ENCODE measurements at places on chromosomes 16 and 17.

- DNase-seq, result no peak
Observed at GRCh38 chr17:17958982-17959381, 13.2 kb downstream of the TOM1L2 start.

- no peak for DNase-seq
Observed at GRCh38 chr16:11354407-11354732, 9.1 kb downstream of the RMI2 start.

GRCh38 chr17:67602974-67603373 lies 114.8 kb upstream of the NOL11 start:
- DNase-seq, result no peak

GRCh38 chr17:17494499-17494869 lies 1.7 kb downstream of the RASD1 start:
- DNase-seq, result no peak

- no peak for DNase-seq
Observed at GRCh38 chr16:30131869-30132475, 9.0 kb upstream of the MAPK3 start.

DNA sequence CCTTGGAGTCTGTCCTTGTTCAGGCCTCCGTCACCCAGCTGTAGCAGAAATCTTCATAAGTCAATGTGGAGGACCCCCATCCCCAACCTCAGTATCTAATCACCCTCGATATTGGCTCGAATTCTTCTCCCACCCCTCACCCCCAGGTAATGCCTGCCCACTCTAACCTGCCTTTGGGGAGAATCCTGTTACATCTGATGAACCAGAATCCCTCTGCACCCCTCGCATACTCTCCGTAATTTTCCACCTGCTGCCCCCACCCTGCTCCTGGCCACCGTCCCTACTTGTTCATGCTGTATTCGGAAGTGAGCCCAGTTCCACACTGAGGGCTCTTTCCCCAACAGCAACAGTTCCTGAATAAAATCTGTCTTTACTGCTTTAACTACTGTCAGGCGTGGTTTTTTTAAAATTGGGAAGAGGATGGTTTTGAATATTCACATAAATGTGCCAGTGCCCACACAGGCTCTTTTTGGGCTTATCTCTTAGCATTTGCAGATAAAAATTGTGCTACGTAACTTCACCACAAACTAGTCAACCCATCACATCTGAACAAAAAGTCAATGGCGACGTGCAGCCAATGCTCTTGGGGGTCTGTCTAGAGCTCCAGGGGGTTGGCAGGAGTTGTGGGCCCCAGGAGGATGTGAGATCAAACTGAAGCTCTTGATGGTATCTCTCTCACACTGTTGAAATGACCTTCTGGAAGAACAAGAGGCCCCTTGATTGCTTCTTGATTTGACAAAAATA lies 73.7 kb downstream of the NETO2 start:
- no peak for DNase-seq

GRCh38 chr16:18782697-18783429 lies 7.3 kb downstream of the RPS15A start:
- no peak for DNase-seq

DNA sequence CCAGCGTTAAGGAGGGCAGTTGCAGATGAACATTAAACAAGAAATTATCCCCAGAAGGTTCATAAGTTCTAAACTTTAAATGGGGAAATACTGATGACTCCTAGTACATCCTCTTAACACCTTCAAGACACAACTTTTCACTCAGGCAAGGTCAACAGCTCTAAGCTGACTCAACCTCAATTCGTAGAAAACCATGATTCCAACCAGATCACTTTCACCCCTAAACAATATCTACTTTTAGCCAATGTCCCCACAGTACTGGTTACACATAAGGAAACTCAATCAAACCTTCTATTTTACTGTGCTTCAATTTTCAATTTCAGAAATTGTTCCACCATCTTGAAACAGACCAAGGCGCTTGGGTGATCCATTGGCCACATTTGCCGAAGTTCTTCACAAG lies 2.3 kb downstream of the CDYL2 start:
- no peak for DNase-seq

- DNase-seq, result no peak
Observed at GRCh38 chr17:9139695-9140094, 118.4 kb downstream of the NTN1 start.

Measured in esophagus squamous epithelium (tissue), 5 donors.